ENCODE measurements at places on chromosomes 7 and 10.

DNA sequence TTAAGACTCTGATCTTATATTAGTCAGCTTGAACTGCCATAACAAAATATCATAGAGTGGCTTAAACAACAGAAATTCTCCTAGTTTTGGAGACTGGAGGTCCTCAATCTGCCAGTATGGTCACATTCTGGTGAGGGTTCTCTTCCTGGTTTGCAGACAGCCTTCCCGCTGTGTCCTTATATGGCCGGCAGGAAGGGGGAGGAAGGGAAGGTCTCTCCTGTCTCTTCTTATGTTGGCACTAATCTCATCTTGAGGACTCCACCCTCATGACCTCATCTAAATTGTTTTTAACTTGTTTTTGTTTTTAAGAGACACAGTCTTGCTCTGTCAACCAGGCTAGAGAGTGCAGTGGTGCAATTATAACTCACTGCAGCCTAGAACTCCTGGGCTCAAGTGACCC, 53.1 kb downstream of the VPS41 start:
- DNase-seq, result no peak
- H3K27me3 ChIP-seq, result no peaks in the 10 kb centered on the region
- H3K36me3 ChIP-seq, result peaks cover 25% of the 10 kb centered on the region

- peaks cover 22% of the 10 kb centered on the region for H3K4me1 ChIP-seq
- peak overlapping the region; percentile 97 for H3K4me3 ChIP-seq
- H3K27me3 ChIP-seq, result no peaks in the 10 kb centered on the region
- no peak for DNase-seq
- peak overlapping the region; percentile 98 for H3K27ac ChIP-seq
Measured at GRCh38 chr7:7180725-7181449, 1.5 kb upstream of the C1GALT1 start.

- H3K4me3 ChIP-seq, result no peak overlapping the region
- H3K4me1 ChIP-seq, result no peaks in the 10 kb centered on the region
- DNase-seq, result no peak
- H3K27ac ChIP-seq, result no peak overlapping the region
Measured at GRCh38 chr10:117075064-117075463, 63.0 kb downstream of the VAX1 start.

- H3K27ac ChIP-seq, result no peak overlapping the region
- peaks cover 13% of the 10 kb centered on the region for H3K4me1 ChIP-seq
- no peaks in the 10 kb centered on the region for H3K27me3 ChIP-seq
- no peak overlapping the region for H3K4me3 ChIP-seq
Measured at GRCh38 chr10:46236941-46237681, 49.7 kb upstream of the ANTXRL start.

- H3K36me3 ChIP-seq, result peaks cover 19% of the 10 kb centered on the region
- DNase-seq, result no peak
- no peak overlapping the region for H3K4me3 ChIP-seq
- no peak overlapping the region for H3K27ac ChIP-seq
- no peaks in the 10 kb centered on the region for H3K27me3 ChIP-seq
Measured at GRCh38 chr10:50335397-50335796, 84.1 kb upstream of the ASAH2 start.
